ENCODE measurements at places on chromosomes 4 and X. TPM values are rescaled to one million over a fixed set of nuclear protein-coding genes. Genes with fewer than 3 reads are reported as not detected.

DNA sequence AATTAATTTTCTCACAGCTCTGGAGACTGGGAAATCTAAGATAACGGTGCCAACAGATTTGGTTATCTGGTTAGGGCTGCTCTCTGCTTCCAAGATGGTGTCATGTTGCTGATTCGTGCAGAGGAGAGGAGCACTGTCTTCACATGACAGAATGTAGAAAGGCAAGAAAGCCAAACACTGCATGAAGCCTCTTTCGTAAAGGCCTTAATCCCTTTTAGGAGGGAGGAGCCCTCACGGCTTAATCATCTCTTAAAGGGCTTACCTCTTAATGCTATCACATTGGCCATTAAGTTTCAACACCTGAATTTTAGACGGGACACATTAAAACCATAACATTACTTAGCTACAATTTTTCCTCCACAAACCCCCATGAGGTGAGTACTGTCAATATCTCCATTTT, 174.1 kb downstream of the COX18 start:
- DNase-seq = no peak

DNA sequence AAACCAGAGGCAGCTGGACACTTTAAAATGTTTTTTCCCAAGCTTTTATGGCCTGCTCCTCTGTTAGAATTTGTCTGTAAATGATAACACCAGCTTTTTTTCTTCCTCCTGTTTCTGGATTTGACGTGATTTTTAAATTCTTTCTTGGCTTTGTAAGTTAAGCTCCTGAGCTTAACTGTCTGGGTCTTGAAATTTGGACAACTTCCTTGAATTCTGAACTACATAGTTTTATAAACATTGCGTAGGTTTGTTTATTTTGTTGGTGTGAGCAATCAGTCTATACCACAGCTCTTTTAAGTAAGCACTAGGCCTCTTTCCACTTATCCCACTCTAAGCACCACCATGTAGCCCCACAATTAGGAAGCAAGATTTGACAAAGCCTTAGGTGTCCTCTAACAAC, 144.4 kb upstream of the GUCY1A1 start:
- DNase-seq = no peak

- no peak for DNase-seq
These were observed 22.1 kb downstream of the DGKK start for GRCh38 chrX:50448565-50448964.

GRCh38 chr4:46844325-46844917, 64.6 kb downstream of the COX7B2 start:
- DNase-seq = no peak

DNA sequence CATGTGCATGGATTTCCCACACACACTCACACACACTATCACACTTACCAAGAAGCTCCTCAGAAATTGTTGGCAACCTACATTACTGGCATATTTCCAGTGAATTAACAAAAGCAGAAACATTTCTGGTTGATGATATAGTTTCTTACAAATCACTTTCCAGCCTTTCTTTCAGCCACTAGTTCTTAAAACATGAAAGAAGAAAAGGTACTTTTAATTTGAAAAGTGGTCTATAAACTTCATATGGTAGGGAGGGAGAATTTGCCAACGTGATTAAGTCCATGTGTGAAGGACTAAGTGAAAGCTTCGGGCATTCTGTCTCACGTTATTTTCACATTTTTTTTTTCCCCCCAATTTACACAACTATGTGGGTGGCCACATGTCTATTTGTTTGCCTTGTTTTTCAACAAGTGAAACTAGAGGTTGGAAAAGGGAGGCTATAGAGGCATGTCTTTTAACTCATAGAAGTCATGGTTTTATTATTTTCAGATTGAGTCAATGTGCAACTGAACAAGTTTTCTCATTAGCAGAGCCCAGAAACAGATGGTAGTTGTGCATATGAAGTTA, 832.1 kb upstream of the INTU start:
- no peak for DNase-seq

GRCh38 chr4:81350040-81350439, 121.7 kb downstream of the RASGEF1B start:
- DNase-seq = no peak

GRCh38 chr4:21209860-21210259, 509.6 kb downstream of the PACRGL start:
- DNase-seq = no peak

DNA sequence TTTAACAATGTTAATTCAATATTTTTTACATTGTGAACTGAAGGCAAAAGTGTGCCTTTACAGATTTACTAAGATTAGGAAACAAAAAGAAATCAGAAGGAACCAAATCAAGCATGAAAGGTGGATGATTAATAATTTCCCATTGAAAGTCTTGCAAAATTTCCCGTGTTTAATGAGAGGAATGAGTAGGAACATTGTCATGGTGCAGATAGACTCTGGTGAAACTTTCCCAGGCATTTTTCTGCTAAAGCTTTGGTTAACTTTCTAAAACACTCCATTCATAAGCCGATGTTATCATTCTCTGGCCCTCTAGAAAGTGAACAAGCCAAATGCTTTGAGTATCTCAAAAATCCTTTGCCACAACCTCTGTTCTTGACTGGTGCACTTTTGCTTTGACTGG, 1522.8 kb upstream of the PABPC4L start:
- DNase-seq = no peak

DNA sequence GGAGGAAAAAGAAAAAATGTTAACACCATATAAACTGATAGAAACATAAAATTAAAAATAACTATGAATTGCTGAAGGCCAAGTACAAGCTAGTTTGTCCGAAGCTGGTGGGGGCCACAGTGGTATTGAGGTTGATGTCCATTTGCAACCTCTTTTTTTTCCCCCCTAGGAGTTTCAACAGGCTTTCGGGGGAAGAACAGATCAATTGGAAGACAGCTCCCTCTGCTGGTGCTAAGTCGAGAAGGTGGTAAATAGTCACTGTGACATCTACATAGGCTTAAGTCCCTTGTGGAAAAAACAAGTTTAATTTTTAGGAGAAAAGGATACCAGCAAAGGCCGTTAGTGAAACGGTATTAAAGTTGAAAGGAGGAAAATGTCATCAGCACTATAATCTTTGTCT, 115.7 kb upstream of the ZXDA start:
- DNase-seq = no peak

DNA sequence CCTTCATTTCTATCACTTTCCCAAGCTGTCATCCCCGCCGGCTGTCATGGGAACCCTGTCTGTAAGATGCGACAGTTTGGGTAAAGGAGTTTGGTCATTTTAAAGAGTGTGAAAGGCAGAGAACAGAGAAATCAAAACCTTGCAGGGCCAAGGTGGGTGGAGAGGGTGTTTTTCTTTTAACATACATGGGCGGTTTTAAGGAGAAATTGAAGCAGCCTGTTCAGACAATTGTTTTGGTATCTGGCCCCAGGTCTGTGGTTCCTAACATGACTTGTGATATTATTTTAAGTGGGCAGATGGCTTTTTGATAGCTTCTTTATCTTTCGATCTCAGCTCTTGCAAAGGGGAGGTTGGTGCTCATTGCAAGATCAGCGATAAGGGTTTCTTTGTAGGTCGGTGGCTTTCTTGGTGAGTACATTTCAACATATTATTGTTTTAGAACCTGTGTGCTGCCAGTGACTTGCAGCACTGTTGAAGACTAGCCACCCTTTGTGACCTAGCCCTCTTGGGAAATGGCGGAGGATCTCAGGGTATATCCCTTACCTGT, 3.7 kb downstream of the PPP1R3F start:
- no peak for DNase-seq

DNA sequence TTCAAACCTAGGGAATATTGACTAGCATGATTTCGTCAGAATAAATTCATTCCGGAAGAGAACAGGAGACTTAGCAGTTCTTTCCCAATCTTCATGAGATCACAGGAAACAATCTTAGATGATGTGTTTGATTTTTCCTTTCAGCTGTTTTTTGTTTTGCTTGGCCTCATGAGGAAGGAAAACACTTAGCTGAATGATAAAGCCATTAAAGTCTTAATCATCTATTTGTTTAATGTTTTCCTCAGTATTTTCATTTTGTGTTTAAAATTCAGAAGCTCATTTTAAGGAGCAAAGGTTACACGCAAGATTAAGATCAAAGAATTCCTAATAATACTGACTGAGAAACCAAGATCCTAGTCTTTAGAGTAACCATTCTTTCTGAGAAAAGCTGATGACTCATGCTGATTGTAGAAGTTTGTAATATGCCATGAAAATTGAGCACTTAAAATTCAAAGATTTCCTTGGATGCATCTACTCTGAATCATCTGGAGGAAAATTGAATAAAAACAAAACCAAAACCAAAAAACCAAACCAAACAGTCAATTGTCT, 15.4 kb upstream of the TBC1D19 start:
- DNase-seq = no peak

GRCh38 chr4:4541040-4541631, 712 bp downstream of the STX18 start:
- no peak for DNase-seq

GRCh38 chr4:1152290-1152689, 20.1 kb downstream of the SPON2 start:
- DNase-seq = no peak

DNA sequence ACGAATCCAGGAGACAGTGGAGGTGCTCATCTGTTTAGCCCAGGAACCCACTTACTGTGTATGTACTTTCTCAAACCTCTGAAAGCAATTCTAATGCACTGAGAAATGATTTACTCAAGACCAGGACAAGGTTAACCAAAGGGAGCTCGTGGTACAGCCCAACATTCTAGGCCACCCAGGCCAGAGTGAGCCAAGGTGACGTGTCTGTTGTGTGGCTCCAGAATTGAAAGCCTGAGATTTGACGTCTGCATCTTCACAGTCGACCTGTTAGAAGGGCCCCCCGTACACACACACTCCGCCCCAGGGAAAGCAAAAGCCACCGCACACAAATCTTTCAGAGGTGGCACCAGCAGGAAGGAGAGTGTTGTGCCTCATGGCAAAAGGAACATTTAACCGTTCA, 2.3 kb downstream of the MAP3K15 start:
- DNase-seq = no peak

DNA sequence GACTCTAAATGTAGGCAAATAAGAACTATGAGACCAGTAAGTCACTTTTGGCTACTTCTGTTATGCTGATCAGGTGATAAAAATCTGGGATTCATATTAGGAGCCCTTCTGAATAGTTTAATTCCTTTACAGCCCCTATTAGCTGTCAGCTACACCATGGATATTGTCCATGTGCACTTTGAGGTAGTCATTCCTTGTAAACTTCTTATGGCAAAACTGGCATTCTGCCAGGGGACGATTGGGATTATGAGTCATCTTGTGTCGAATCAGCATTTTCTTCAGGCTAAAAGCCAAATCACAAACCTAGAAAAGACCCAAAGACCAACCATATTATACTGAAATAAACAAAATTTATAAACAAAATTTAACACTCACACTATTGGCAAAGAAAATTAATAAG, 227.6 kb downstream of the PRDM5 start:
- no peak for DNase-seq

- no peak for DNase-seq
These were observed 152.0 kb downstream of the RASL11B start for GRCh38 chr4:53013873-53014775.

DNA sequence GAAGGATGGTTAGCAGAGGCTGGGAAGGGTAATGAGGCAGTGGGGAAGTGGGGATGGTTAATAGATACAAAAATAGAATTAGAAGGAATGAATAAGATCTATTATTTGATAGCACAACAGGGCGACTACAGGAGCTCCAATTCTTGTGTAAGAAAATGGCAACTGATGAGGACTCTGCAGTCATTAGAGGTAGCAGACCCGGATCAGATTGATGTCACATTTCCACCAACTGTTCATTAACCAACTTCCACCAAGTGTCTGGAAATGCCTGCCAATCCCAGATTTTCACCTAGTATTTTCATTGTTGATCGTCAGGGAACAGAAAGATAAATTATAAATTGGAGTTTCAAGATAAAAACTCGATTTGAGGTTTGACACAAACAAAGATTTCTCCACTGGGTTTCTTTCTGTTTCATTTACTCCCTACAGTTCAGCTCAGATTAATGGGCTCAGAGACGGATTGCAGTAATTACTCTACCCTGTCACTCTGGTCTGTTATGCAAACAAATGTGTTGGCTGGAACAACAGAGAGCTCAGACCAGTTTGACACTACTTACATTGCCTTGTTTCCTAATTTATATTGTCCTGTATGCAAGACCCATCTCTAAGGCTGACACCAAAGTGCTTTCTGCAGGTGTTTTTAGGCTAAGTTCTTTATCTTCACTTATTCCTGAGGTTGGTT, 909.2 kb upstream of the PRKX start:
- no peak for DNase-seq

DNA sequence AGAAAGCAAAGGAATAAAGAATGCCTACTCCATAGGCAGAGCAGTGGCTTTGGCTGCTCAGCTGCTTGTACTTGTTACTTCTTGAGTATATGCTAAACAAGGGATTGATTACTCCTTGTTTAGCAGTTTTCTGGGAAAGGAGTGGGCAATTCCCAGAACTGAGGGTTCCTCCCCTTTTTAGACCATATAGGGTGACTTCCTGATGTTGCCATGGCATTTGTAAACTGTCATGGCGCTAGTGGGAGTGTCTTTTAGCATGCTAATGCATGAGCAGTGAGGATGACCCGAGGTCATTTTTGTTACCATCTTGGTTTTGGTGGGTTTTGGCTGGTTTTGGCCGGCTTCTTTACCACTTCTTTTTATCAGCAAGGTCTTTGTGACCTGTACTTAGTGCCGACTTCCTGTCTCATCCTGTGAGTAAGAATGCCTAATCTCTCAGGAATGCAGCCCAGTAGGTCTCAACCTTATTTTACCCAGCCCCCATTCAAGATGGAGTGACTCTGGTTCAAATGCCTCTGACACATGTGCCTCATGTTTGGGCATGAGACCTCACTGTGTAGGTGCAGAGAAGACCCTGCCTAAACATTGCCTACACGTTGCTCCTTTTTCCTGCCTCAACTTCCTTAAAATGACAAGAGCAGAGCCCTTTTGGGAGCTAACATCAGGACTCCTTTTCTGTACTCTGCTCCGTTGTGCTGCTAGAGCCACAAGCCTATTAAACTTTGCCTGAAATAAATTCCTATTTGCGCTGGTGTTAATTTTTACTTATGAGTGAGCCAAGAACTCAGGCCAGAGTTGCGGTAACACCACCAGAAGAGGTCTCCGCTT, 21.0 kb upstream of the UBA6 start:
- DNase-seq = no peak

DNA sequence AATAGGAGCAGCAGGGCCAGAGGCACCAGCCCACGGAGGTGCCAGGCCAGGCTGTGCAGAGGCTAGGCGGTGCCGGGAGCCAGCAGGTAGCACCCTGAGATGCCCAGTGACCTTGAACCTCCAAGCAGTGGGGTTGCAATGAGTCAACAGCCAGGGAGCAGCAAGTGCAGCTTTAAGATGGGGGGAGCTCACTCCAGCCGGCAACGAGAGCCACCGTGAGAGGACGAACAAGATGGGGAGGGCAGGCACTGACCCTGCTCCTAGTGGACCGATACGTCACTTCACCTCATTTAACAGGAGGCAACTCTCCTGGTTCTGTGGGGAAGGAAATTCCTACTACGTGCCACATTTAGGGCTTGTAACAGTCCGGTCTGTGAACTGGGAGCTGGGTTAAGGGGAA, 4.8 kb downstream of the LETM1 start:
- DNase-seq = no peak

TGIF2LX gene
- not detected for total RNA-seq

CLDN22 gene
- not detected for total RNA-seq

TMPRSS11B gene
- total RNA-seq = not detected

OTUD6A gene
- not detected for total RNA-seq

Data from left ventricle myocardium inferior (tissue), 1 donor.